ENCODE measurements at places on chromosomes 2 and 18.

DNA sequence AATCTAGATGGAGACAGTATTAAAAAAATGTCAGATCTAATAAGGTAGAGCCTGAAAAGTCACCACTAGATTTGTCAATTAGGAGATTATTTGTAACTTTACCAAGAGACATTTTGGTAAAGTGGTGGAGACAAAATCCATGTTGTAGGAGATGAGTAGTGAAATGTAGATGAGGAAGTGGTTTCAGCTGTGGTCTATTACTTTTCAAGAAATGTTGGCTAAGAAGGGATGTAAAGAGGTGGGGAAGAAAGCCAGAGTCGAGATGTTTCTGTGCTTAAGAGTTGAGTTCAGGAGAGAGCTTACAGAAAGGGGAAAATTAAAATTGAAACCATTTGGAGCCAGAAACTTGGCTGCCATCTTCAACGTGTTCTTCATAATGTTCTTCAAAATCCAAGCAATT lies 22.2 kb downstream of the ACVR2A start:
- DNase-seq: no peak

GRCh38 chr2:9110893-9111569 lies 95.6 kb upstream of the ASAP2 start:
- no peak for DNase-seq

GRCh38 chr2:142140434-142140845 lies 9.6 kb upstream of the LRP1B start:
- DNase-seq: no peak

GRCh38 chr18:7926526-7926925 lies 359.4 kb downstream of the PTPRM start:
- DNase-seq: no peak

DNA sequence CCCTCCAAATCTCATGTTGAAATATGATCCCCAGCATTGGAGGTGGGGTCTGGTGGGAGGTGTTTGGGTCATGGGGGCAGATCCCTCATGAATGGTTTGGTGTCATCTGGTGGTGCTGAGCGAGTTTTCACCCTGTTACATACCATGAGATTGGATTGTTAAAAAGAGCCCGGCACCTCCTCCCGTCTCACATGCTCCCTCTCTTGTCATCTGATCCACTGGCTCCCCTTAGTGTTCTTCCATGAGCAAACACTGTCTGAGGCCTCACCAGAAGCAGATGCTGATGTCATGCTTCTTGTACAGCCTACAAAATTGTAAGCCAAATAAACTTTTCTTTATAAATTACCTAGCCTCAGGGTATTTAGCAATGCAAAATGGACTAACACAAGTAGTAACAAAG lies 405.0 kb upstream of the SLC39A10 start:
- no peak for DNase-seq

- DNase-seq: peak; percentile 67
These were observed 142.2 kb upstream of the PXDN start for GRCh38 chr2:1886405-1886992.

- no peak for DNase-seq
These were observed 85.4 kb downstream of the NCKAP1 start for GRCh38 chr2:182952741-182953450.

DNA sequence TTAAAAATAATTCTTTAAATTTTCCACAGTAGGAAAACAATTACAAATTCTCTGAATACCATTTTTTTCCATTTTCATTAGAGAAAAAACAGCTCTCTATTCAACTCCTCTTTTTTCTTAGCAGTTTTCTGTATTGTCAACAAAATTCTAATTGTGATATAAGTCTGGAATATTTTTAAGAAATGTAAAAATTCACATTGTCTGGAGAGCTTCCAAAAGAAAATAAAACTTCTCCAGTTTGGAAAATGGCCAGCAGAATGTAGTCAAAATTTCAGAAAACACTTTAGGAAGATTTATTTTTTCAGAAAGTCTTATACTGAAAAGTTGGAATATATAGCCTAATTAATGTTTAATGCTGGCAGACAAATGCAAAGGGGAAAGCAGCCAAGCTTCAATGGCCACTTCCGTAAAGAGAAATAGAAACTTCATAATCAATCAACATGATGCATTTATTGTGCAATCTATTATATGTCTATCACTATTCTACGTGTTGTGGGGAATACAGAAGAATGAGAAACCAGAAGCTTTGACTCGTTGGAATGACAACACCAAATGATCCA lies 733.2 kb upstream of the PKDCC start:
- no peak for DNase-seq

- DNase-seq: peak; percentile 5
These were observed 571.9 kb upstream of the PKDCC start for GRCh38 chr2:41475959-41476358.

DNA sequence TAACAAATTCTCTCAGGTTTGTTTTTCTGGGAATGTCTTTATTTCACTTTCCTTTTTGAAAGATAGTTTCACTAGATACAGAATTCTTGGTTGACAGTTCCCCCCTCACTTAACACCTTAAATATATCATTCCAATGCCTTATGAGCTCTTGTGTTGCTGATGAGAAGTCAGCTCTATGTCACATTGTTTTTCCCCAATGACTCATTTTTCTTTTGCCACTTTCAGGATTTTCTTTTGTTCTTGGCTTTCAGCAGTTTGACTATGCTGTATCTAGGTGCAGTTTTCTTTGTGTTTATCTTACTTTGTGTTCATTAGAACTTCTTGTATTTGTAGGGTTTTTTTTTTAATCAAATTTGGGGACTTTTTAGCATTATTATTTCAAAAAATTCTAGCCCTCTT lies 5.6 kb upstream of the RALBP1 start:
- DNase-seq: no peak

DNA sequence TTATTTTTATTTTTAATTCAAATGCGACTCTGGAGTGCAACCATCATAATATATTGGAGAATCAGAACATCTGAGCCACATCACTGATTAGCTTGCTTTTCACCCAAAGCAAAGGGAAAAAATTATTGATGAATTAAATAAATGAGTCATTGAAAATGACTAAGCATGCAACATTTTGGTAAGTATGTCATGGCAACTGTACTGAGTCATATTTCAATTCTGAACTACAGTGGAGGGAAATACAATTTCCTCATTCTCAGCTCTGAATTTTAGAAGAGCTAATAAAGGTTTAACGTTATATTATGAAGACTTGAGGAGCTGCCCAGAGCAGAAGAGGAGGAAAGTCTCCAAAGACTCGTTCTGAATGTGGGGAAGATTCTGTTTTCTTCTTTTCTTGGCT lies 89.6 kb upstream of the CCDC68 start:
- DNase-seq: no peak

DNA sequence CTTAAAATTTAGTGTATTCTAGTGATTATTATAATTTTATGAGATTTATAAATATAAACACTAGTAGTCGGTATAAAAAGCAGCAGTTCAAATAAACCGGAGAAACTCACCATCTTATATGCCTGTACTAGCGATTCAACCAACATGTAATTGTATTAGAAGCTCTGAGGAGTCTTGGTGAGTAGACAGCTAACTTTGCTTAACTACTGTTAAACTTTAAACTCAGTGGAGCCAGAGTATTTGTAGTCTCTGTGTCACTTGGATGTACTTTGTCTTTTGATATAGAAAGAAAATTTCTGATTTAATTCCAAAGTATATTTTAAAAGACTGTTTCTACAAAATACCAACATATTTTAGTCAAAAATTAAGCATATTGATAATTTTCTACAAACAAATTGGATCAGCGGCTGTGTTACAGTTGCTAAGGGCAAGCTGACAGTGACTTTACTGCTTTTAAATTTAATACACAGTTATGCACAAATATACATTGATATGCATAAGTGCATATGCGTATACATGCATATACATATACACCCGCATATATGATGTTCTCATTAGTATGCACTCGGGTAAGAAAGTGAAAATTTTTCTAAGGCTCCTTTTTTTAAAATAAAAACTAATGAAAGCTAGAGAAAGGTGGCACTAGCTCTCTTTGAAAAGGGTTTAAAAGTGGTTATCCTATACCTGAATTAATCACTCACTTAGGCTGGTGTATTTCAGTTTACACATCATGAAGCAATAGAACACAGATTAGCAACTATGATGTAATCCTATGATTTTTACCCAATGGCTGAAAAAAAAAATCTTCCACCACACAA lies 374.5 kb downstream of the NCKAP5 start:
- no peak for DNase-seq

DNA sequence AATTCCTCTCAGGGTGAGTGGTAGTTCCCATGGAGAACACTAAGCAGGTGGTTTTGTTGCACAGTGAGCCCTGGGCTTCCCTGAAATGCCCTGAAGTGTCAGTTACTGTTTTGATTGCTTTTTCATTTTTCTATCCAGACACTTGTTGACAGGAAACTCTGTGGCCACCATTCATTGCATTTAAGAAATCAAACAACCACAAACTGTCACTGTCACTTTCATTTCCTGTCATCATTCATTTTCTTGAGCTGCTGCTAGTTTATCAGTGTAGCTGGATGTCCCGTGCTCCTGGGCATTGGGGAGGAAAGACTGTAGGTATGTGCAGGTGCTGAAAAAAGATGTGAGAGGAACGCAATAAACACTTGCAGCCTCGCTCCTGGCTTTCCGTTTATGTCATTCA lies 891.6 kb upstream of the ZEB2 start:
- DNase-seq: peak; percentile 7

DNA sequence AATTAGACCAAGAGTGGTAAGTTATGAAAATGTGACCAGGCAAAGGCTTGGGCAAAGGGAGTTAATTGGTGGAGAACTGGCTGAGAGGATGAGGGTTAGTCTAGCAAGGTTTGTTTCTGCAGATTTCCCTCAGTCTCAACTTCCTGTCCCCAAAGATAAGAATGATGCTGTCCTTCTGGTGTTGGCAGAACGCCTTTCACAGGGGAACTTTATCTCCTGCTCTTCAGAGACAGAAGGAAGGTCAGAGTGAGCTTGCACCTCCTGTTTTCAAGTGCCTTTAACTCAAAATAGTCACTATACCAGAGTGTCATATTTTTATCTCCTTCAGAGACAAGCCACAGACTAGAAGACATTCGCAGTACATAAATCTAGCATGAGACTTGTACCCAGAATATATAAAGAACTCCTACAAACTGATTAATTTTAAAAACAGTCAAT lies 95.7 kb downstream of the TEX51 start:
- no peak for DNase-seq

Measured in GM20000 (cell line).